ENCODE measurements at places on chromosomes 7 and 10. TPM values are rescaled to one million over a fixed set of nuclear protein-coding genes. Genes with fewer than 3 reads are reported as not detected.

The POLR2J2 gene
- 7.2 TPM for total RNA-seq

The PILRA gene
- total RNA-seq: 1.8 TPM

The VSTM2A gene
- 27.3 TPM for total RNA-seq

The OR6B1 gene
- not detected for total RNA-seq

The SPDYE16 gene
- 1.2 TPM for total RNA-seq

The OLAH gene
- 0.93 TPM for total RNA-seq

The PNLIPRP2 gene
- total RNA-seq: not detected

The HMX3 gene
- total RNA-seq: 1.1 TPM

The MYPN gene
- 7.0 TPM for total RNA-seq

The SPDYE5 gene
- total RNA-seq: 0.22 TPM

The RSPH10B gene
- total RNA-seq: 0.38 TPM

The OR2A12 gene
- total RNA-seq: not detected

The JAKMIP3 gene
- total RNA-seq: 1.4 TPM

The EPHA1 gene
- 2.1 TPM for total RNA-seq

The CHN2 gene
- total RNA-seq: 62.5 TPM

The MYO3A gene
- 10.5 TPM for total RNA-seq

The MMD2 gene
- 5.7 TPM for total RNA-seq

The DTX2 gene
- 11.1 TPM for total RNA-seq

The ATP6V0A4 gene
- 0.66 TPM for total RNA-seq

The DPYSL4 gene
- total RNA-seq: 55.0 TPM

The COL28A1 gene
- 5.5 TPM for total RNA-seq

The FKBP6 gene
- total RNA-seq: not detected

The LIPJ gene
- 0.22 TPM for total RNA-seq

The GIMAP1 gene
- 1.9 TPM for total RNA-seq

The TRIM73 gene
- 2.0 TPM for total RNA-seq

The HOXA9 gene
- not detected for total RNA-seq

The SLC26A3 gene
- not detected for total RNA-seq

The ADAMTS14 gene
- 5.2 TPM for total RNA-seq

The CADPS2 gene
- 29.2 TPM for total RNA-seq

The LRRC18 gene
- not detected for total RNA-seq

The SP8 gene
- total RNA-seq: not detected

The LRIT1 gene
- 51.8 TPM for total RNA-seq

The HYAL4 gene
- total RNA-seq: not detected

The PARD3 gene
- 86.4 TPM for total RNA-seq

The VWA2 gene
- 3.0 TPM for total RNA-seq

The FOXK1 gene
- 34.0 TPM for total RNA-seq

The CUZD1 gene
- total RNA-seq: 1.3 TPM

The SPDYE11 gene
- not detected for total RNA-seq

The IFIT3 gene
- total RNA-seq: 11.8 TPM

The ADRA2A gene
- 4.9 TPM for total RNA-seq

The ZNF789 gene
- 32.5 TPM for total RNA-seq

The DKK1 gene
- total RNA-seq: 5.7 TPM

The TUBAL3 gene
- total RNA-seq: 0.49 TPM

The TMEM196 gene
- 9.7 TPM for total RNA-seq

The FAM24B gene
- total RNA-seq: 5.3 TPM

The EXOC6 gene
- total RNA-seq: 53.5 TPM

The RET gene
- total RNA-seq: 4.5 TPM

The TMUB1 gene
- total RNA-seq: 21.1 TPM

The BMPER gene
- 10.6 TPM for total RNA-seq

The GSAP gene
- total RNA-seq: 17.0 TPM

The C10orf95 gene
- 0.93 TPM for total RNA-seq

The LOXL4 gene
- 7.9 TPM for total RNA-seq

The OR9A2 gene
- not detected for total RNA-seq

The PAX4 gene
- total RNA-seq: not detected

The LSM8 gene
- total RNA-seq: 59.3 TPM

The PAOX gene
- total RNA-seq: 10.3 TPM

The CCNY gene
- total RNA-seq: 55.7 TPM

The PFKFB3 gene
- total RNA-seq: 48.4 TPM
